Cardiac septum (tissue), 1 donor: ENCODE measurements at places on chromosomes 16 and 17.

DNA sequence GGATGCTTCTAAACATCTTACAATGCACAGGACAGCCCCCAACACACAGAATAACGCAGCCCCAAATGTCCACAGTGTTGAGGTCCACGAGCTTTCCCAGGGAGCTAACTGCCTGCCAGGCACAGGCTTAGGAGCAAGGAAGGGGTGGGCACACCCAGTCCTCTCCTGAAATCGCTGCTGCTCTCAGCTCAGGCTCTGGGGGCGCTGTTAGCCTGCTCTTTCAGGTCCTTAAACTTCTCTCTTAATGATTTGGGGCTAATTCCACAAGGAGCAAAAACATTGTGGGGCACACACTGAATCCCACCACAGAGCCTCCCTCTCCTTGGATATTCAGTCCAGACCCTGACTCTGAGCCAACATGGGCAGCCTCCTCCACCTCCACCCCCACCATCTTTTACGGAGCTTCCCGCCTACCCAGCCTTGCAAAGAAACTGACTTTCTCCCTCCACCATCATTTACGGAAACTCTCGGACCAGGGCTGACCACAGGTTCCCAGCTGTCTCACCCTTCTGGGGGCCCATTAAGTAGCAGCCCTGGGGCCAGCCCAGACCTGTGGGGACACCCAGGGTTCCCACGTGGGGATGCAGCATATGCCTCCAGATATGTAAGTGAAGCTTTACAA, 1.1 kb downstream of the CD300H start:
- DNase-seq, result no peak

GRCh38 chr16:81842564-81843242, 63.6 kb downstream of the PLCG2 start:
- DNase-seq, result no peak

DNA sequence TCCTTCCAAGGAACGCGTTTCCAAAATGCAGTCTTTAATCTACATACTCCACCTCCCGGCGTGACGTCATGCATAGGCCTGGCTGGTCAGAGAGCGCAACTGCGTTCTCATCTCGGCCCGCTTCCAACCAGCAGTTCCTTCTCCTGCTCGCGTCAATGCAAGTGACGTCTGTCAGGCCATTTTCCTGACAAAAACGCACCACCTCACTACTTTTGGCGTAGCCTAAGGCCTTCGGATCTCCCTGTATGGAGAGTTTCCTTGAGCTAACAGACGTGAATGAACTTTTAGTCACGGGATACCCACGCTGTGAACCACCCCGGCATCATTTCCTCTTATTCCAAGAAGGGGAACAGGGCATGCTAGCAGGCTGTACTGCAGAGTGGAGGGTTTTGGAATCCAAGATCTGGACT, 25.0 kb downstream of the TEX14 start:
- peak; percentile 88 for DNase-seq

- no peak for DNase-seq
Measured at GRCh38 chr16:10308305-10309193, 77.3 kb upstream of the ATF7IP2 start.

DNA sequence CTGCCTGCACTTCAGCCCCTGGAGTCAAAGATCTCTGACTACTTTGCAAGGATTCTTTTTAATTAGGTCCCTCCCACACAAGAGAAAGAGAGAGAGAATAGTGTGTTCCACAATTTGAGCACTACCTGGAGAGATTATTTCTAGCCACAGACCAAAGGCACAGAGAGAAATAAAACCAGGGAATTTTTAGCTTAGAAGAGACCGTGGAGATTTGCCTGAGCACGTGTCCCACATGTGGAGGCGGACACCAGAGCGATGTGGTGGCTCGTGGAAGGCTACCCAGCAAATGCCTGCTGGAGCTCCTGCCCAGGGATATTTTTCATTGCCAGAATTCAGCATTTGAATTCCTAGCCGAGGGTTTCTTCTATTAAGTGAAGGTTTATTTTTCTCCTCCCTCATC, 50.6 kb downstream of the MGAT5B start:
- no peak for DNase-seq

- DNase-seq, result peak; percentile 96
Measured at GRCh38 chr17:8138672-8139371, 13.4 kb downstream of the PER1 start.

DNA sequence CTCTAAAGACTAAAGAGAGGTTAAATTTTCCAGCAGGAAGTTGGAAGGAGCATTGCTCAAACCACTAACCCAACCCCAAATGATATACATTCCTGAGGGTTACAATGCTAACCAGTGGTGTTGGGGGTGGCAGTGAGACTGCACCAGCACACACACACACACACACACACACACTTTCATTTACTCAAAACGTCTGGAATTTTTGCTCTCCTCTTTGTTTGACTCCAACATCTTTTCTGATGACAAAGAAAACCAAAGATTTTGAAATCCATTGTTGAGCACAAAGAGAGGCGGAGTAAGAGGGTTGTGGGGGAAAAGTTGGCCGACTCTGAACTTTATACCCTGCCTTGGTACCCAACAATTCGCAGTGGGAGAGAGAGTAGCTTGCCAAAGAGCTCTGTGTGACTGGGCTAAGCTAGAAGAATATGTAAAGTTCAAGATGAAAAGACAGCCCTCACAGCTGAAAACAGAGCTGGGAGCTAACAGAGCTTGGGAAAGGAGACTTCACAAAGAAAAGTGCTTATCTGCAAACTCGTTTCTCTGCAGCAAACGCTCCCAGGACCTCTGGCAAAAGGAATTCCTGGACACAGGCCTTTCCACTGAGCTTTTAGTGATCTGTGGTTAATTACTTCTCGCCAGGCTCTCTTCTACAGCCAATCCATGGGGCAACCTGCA, 426.0 kb upstream of the CDH11 start:
- DNase-seq, result no peak

- no peak for DNase-seq
Measured at GRCh38 chr17:45307290-45308015, 9.4 kb downstream of the MAP3K14 start.

DNA sequence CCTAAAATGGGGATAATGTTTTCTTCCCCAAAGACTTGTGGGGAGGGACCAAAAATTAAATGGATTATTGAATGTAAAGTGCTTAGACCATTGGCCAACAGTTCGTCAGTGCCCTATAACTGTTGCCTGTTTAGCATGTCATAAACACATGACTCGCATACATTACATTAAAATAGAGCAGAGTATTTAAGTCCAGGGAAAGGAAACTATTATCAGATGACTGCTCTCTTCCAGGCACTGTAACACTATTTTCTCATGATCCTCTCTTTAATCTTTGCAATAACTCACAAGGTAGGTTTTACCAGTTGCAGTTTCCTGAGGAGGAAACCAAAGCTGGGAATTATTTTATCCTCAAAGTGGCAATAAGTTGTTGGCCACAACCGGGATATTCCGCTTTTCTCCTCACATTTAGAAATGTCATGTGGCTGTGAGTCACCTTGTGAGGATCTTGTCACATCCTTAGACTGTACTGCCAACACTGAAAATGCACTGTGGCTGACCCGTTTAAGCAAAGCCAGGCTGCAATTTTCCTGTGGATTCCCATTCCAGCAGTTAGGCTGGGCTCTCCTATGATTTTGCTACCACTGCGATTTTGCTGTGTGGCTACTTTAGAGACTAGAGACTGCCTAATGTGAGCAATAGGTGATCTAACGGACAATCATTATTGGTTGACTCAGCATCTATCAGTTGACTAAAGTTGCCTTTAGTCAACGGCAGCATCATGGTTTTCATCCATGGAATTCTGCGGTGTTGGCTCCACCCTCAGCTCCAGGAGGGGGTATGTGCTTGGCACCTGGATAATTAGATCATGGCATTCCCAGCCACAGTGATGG, 58.3 kb upstream of the DHX40 start:
- DNase-seq, result no peak

DNA sequence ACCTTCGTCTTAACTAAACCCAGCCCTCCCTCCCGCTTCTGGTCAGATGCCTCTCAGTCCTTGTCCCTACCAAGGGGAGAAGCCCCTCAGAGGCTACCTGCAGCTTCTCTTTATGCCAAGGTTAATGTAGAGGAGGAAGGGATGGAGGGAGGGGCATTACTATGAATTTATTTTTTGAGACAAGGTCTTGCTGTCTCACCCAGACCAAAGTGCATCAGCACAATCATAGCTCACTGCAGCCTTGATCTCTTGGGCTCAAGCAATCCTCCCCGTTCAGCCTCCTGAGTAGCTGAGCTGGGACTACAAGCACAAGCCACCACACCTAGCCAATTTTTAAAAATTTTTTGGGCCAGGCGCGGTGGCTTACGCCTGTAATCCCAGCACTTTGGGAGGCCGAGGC, 15.3 kb downstream of the EPOP start:
- no peak for DNase-seq

GRCh38 chr17:4525691-4526397, 27.2 kb downstream of the SPNS2 start:
- no peak for DNase-seq

- no peak for DNase-seq
Measured at GRCh38 chr16:72876981-72877373, 171.0 kb downstream of the ZFHX3 start.

DNA sequence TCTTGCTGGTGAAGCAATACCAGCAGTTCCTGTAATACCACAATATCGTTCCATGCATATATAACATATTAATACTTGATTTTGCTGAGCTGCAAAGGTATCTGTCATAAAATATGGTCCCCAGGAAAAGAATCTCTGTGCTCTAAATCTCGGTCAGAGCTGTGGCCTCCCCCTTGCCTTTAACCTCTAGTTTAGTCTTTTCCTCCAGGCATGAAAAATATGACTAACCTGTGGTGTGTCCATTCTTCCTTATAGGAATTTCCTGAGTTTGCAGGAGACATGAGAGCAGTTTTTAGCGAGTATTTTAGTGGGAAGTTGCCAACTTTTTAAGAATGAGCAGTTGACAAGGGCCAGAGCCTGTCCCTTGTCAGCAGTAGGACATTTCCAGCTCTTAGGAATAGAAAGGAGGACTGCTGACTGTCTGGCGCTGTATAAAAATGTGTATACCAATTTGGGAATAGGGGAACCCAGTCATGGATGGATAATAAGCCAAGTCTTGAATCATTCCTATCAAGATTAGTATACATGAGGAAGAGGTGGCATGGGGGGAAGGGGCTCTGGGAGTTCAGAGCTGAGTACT, 8.7 kb downstream of the ATXN1L start:
- no peak for DNase-seq

DNA sequence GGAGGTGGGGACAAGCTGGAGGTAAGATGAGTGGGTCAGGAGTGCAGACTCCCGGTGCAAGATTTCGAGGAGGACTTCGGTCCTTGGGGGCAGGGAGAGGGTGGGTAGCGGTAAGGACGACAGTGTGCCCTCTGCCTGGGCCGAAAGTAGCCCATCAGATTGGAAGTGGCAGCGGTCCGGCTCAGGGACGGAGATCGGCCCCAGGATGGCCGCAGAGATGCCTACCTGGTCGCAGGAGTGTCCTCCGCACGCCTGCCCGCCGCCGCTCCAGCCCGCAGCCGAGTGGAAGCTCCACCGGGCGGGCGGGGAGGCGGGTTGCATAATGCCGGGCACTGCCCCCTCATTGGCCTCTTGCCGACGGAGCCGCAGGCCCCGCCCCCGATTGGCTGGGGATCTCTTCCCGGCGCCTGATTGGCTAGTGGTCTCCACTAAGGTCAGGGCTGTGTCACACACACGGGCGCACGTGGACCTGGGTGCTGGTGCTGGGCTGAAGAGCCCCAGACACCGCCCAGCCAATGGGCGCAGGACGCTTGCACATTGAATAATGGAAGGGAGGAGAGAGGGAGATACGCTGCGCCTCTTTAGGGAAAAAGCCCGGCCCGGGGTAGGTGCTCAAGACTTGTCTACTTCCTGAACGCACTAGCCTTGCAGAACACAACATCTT, at the start of gene PER1:
Gene PER1, minus strand, starts transcription at position 293 of the 664 bp plus-strand sequence. CDS start 1,698 bp downstream, outside the sequence.
- peak; percentile 96 for DNase-seq

GRCh38 chr17:77729587-77729986, 228.9 kb upstream of the TNRC6C start:
- no peak for DNase-seq

DNA sequence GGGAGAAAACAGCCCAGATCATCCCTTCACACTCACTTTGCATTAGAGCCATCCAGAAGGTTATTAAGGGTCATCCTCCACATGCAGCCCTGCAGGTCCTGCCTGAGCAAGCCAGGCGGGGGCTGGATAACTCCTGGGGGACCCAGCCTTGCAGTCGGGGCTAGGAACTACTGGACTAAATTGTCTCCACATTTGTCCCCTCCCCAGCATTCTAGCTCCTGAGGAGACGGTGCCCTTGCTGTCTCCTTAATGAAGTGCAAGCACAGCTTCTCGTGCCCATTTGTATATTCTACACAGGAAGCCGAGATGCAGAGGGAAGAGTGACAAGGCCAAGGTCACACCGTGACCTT, 185.2 kb downstream of the C16orf95 start:
- DNase-seq, result no peak

GRCh38 chr16:28100810-28101532, 37.5 kb upstream of the GSG1L start:
- peak; percentile 63 for DNase-seq

GRCh38 chr16:10984509-10984908, 40.1 kb downstream of the CLEC16A start:
- no peak for DNase-seq

- peak; percentile 89 for DNase-seq
Measured at GRCh38 chr16:11639925-11640899, 28.0 kb upstream of the SNN start.

GRCh38 chr17:4490637-4491061, 8.0 kb upstream of the SPNS2 start:
- no peak for DNase-seq

DNA sequence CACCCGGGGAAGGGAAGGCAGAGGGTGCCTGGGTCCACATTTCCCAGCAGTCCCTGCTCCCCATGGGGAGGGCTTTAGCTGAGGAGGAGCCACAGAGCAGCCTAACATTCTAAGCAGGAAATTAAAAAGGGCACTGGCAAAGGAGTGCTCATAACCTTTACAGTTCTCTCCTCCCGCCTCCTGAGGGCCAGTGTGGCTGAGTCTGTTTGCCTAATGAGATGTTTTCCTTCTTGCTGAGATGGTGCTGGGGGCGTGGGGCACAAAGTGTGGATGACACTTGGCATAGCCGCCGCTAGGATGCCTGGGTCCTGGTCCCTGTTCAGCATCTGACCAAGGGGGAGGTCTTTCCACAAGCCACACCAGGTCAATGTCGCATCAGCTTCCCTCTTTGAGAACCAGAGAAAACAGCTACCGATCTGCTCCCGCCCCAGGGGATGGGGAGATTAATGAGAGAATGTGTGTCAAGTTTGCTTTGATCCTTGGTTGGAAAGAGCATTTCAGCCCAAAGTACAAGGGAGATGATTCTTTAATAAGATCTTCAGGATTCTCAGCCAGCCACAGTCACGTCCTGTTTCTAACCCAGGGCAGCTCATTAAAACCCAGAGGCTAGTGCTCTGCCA, 5.8 kb downstream of the KIF18B start:
- DNase-seq, result peak; percentile 56

- DNase-seq, result no peak
Measured at GRCh38 chr16:3712861-3713372, 4.4 kb downstream of the TRAP1 start.
